Stimulated activated CD8-positive, alpha-beta memory T cell treated with anti-CD3 and anti-CD28 coated beads, Interleukin-15, amount 100 ng/mL, for 1 hour (primary cell): ENCODE measurements at places on chromosomes 5 and 9.

- DNase-seq: no peak
These were observed 151.7 kb downstream of the DMRT2 start for GRCh38 chr9:1201901-1202300.

- no peak for DNase-seq
These were observed 5.7 kb downstream of the ASS1 start for GRCh38 chr9:130450344-130451003.

DNA sequence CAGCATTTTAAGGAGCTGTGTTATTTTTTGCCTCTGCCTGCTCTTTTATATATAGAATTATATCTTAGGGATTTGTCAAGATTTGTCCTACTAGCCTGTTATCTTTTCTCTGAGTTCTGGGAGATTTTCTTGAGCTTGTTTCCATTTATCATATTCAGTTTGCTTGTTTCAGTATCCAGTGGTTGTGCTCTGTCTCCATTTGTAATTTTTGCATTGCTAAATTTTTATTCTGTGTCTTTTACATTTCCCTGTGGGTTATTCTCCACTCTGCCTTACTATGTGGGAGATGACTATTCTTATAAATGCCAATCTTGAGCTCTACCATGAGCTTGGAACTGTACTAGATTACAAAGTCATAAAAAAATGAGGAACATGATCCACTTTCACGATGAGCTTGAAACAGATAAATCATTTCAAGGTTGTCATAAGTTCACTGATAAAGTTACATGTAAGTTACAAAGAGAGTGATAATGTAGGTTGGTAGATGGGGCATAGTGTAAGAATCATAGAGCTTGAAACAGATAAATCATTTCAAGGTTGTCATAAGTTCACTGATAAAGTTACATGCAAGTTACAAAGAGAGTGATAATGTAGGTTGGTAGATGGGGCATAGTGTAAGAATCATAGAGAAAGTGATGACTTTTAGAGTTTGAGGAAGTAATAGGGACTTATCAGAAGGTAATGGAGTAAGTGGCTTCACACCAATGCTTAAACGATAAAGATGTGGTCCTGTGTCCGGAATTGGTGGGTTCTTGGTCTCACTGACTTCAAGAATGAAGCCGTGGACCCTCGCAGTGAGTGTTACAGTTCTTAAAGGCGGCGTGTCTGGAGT is 287.3 kb downstream of the ADGRV1 start:
- no peak for DNase-seq

- DNase-seq: no peak
These were observed 53.0 kb upstream of the RETREG1 start for GRCh38 chr5:16669776-16670175.

- DNase-seq: no peak
These were observed 142.7 kb downstream of the KCNN2 start for GRCh38 chr5:114504560-114504959.

DNA sequence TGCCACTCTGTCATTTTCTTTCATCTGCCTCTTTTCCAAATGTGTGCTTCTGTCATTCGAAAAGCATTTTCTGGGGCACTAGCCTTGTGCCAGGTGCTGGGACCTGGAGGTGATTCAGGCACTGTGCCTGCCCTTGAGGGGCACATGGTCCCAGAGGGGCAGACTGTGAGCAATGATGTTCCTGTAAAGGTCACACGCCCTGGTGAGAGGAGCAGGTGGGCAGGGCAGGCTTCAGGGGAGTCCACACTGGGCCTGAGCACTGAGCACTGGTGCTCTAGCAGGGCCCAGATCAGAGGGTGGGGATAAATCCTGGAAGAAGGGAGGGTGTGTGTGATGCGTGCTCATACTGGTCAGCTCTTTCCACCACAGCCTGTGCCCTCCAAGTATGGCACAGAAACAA is 77.8 kb downstream of the COL15A1 start:
- no peak for DNase-seq

DNA sequence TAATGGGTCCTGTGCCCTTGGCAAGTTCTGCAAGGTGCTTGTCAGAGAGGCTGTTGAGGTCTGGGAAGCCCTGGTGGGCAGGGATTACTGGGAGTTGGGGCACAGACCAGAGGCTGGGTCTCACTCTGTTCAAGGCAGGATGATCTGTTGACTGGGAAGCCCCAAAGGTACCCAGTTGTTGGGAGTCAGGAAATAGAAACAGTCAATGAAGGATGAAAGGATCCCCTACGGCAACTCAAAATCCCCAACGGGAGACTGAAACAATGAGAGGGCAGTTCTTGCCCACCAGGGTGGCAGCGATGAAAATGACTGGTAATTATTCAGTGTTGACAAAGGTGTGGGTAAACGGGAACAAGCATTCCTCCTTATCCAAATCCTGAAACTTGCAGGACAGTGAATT is 31.2 kb downstream of the BNIP1 start:
- no peak for DNase-seq

- DNase-seq: no peak
These were observed 31.6 kb downstream of the DAP start for GRCh38 chr5:10729320-10730042.

DNA sequence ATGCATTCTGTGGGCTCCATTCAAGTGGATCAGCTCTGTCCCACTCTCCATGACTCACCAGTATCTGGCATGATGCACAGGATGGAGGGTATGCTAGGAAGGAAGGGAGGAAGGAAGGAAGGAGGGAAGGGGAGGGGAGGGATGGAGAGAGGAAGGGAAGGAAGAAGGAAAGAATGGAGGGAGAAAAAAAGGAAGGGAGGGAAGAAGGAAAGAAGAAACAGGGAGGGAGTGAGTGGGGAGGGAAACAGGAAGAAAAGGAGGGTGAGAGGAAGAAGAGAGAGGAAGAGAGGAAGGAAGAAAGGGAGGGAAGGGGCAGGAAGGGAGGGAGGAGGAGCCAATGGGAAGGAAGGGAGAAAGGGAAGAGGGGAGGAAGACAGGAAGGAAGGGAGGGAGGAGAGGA is 5.3 kb upstream of the BARHL1 start:
- no peak for DNase-seq

DNA sequence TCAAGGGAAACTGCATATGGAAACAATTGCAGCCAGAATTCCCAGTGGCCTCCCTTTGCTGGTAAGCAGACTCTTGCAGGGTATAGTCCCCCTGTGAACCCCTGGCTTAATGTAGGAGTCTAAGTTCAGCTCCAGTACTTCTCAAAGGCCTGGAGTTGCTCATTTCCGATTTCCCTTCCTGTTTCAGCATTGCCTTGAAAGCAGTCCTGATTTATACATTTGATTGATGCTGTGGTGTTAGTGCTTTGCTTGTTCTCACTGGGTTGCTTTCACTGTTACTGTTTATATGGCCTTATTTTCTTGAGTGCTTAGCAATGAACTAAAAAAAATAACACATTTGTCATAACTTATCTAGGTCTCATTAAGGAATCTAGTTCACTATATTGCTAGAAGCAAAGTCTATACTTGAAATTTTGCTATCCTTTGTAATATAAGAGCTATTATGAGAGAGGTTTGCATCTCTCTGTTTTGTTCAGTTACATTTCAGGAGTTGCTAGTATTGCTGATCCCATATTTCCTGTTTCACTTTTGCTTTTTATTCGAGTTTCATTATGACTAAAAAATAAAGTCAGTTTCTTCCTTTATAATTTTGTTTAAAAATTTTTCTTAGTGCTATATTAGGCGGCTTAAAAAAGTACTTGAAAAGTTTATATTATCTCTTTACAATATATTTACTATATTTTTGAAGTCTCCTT is 122.4 kb upstream of the NMUR2 start:
- no peak for DNase-seq

GRCh38 chr5:75610201-75610600 is 1.1 kb upstream of the ANKDD1B start:
- DNase-seq: no peak

GRCh38 chr5:89265511-89266179 is 382.7 kb upstream of the MEF2C start:
- DNase-seq: no peak

GRCh38 chr5:3818624-3819023 is 223.0 kb downstream of the IRX1 start:
- no peak for DNase-seq

DNA sequence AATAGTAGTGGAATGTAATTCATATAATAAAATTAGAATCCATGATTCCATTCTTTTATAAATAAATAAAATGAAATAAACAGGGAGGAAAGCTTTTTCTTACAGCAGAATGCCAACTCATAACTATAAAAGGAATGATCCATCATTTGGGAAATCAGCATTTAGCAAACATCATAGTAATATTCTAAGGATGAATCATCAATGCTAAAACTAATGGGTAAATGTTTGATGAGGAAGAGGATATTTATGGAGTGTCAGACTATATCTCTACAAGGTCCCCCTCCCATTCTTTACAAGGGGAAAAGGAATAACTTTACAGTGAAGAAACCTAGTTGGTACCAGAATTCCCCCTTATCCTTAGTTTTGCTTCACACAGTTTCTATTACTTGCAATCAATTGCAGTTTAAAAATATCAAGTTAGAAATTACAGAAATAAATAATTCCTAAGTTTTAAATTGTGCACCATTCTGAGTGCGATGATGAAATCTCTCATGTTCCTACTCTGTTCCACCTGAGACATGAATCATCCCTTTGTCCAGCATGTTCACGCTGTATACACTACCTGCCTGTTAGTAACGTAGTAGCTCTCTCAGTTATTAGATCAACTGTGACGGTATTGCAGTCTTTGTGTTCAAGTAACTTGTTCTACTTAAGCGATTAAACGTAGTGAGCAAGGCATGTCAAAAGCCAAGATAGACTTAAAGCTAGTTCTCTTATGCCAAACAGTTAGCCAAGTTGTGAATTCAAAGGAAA is 14.2 kb upstream of the JAKMIP2 start:
- DNase-seq: no peak

DNA sequence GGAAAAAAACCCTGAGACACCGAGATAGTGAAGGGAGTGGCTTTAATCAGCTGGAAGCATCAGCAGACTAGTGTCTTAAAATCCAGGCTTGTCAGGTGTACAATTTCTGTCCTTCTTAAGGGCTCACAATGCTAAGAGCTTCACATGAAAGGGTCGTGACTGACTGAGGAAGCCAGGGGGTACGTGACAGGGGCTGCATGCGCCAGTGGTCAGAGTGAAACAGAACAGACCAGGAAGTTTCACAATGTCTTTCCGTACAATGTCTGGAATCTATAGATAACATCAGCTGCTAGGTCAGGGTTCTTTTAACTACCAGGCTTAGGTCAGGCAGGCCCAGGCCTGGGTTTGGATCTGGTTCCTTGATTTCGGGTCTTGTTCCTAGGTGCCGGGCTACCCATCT is 253.0 kb downstream of the CDH10 start:
- DNase-seq: no peak

DNA sequence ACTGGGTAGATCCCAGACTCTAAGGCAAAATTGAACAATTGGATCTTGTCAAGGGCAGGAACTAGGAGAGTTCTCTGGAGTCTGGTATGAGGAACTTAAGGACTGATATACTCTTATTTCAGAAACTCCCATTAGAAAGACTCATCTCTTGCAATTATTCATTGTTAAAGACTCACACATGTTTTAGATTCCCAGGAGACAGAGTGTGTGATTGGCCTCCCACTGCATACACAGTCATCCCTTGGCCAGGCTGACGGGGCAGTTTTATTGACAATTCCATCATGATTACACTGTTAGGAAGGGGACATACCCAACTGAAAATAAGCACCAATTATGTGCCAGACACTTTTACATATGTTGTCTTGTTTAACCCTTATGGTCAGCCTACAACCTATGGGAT is 347.2 kb downstream of the DMAC1 start:
- DNase-seq: no peak

GRCh38 chr9:98056269-98057137 is at the start of gene NANS:
NANS (plus strand) TSS chr9:98056732; CDS start chr9:98056809, 77 bp downstream.
- peak; percentile 74 for DNase-seq

DNA sequence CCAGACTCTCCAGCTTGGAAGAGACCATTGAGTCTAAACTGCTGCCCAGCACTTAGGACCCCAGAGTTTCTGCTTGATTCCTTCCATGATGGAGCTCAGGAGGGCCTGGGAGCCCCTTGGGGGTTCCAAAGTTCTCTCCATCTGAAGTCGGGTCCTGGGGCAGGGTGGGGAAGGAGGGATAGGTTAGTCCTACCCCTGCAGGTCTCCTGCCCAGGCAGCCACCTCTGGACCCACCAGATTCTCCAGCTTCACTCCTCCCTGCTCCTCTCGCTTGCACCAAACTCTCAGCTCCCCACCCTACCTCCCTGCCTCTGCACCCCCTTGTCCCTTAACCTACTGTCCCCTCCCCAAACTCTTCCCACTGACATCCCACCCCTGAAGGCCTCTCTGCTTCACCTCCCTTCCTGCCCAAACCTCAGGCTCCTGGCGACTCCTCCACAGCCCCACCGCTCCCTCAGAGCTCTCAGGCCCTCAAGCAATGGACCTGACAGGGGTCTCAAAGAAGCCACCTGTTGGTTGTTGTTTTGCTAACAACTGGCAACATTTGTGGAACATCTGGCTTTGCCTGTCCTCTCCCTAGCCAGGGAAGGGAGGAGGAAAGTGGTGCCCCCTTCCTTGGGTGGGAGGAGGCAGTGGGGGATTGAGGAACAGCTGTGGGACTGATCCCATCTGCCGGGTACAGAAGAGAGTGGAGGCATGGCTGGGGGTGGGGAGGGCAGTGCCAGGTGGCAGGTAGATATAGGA is 137.5 kb downstream of the RGS3 start:
- no peak for DNase-seq

DNA sequence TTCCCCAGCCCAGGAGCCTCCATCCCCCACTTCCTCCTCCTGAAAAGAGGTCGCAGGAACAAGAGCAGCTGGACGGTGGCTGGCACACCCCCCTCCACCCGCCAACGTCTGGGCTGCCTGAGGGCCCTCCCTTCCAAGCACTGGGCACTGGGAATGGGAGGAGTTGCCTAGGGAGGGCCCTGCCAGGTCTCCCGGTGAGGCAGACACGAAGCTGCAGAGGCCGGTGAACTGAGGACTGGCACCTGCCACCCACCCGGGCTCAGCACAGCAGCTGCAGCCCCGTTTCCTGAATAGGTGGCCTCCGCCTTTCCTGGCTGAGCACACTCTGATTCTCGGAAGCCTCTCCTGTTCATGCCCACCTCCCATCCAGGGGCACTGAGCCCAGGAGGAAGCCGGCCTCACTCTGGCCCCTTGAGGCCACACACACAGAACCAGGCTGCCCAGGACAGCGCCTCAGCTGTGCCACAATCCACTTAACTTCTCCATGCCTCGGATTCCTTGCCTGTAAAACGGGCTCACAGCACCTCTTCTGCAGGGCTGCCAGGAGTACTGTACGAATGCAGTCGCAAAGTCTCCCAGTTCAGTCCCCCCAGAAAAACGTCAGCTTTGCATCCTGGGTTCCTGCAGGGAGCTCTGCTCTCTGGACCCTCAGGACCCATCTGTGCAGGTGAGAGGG is 1.3 kb downstream of the NPDC1 start:
- no peak for DNase-seq

GRCh38 chr5:95777441-95777840 is 45.1 kb downstream of the GLRX start:
- no peak for DNase-seq

DNA sequence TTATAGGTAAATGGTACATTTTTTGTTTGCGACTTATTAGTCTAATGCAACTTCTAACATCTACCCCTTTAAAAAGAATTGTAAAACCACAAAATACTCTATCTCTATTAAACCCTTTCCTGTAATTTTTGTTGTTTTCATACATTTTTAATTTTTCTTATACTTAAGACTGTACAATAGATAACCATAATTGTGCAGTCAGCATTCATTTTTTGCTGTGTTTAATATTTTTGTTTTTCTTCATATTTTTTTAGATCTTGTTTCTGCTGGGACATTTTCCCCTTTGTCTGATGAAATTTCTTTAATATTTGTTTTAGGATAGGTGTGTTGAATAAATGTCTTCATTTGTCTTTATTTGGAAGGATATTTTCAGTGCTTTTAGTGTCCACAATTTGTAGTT is 19.9 kb downstream of the OR1J1 start:
- DNase-seq: no peak
